GM12892 (cell line): ENCODE measurements at places on chromosomes 12 and 14.

- DNase-seq = no peak
Measured at GRCh38 chr12:9134981-9135628, 19.4 kb upstream of the A2M start.

- DNase-seq = no peak
Measured at GRCh38 chr12:1862973-1863372, 42.6 kb downstream of the LRTM2 start.

DNA sequence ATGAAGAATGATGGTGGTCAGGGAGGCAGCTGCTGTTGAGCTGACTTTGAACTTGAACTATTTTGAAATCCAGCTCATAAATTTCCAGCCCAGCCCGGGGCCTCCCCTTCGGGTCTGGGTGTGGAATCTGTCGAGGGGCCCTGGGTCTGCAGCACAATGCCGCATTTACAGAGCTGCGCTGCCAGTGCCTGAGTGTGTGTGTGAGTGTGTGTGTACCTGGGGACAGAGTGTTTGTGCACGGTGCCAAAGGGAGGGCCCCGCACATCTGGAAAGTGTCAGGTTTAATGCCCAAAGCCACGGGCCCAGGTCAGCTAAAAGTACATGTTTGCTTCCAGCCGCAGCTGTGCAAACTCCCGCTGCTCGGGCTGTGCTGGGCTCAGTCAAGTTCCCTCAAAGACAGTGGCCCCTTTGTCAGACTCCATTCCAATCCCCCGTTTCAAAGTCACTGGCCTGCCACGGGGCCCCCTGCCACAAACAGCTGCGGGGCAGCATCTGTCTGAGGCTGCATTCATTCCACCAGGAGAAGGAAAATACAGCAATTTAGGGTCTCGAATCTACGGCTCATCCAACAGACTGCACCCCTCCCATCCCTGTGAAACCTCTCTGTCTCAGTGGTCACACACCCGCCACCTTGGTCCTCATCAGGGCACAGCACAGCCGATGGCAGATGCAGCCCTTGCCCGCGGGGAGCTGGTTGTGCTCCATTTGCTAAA lies 16.3 kb upstream of the RFLNA start:
- no peak for DNase-seq

GRCh38 chr14:100374270-100374669 lies 51.1 kb downstream of the SLC25A47 start:
- DNase-seq = no peak

DNA sequence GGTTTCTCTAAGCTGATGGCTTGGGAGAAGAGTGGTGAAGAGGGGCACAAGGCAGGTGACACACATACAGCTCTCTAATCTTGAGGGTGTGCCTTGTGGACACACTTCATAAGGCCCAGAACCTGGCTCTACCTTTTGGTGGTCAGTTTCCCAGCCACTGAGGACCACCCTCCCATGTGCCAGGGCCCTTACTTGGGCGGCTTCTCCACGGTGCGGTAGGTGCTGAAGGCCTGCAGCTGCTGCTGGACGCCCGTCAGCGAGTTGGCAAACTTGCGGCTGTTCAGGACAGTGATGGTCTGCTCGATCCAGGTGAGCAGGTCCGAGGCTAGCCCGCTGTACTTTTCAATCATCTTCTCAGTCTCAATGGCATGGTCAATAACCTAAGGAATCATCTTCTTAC lies 80.2 kb downstream of the SPTB start:
- DNase-seq = no peak

GRCh38 chr14:38616959-38617358 lies 361.1 kb upstream of the CLEC14A start:
- DNase-seq = no peak

DNA sequence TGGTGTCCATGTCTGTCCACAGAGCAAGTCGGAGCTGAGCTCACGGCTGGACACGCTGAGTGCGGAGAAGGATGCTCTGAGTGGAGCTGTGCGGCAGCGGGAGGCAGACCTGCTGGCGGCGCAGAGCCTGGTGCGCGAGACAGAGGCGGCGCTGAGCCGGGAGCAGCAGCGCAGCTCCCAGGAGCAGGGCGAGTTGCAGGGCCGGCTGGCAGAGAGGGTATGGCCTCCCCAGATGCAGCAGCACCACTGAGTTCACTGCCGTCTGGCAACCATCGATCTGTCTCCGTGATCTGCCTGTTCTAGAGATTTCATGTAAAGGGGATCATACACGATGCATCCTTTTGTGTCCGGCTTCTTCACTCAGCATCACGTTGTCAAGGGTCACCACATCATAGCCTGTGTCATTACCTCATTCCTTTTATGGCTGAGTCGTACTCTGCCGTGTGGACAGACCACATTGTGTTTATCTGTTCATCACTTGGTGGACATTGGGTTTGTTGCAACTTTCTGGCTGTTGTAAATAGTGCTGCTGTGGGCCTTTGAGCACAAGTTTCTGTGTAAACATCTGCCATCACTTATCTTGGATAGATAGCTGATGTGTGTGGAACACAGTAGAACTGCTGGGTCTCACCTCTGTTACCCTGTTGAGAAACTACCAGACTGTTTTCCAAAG lies 21.9 kb downstream of the HIP1R start:
- DNase-seq = no peak

DNA sequence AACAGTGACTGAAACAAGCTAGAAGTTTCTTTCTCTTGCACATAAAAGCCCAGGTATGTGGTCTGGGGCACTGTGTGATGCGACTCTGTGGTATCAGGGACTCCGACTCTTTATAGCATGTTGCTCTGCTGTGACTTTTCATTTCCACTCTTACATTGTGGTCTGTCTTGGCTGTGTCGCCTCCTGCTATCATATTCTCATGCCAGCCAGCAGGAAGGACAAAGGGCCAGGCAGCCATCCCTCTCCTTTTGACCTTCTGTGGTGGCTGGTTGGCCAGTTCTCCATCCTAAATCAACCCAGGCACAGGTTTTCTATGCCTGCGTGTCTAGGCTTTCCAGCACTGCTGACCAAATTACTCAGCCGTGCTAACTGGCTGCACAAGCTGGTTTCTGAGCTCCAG lies 8.0 kb downstream of the ACAD10 start:
- no peak for DNase-seq

- DNase-seq = no peak
Measured at GRCh38 chr12:92582893-92583292, 119.9 kb upstream of the PLEKHG7 start.

DNA sequence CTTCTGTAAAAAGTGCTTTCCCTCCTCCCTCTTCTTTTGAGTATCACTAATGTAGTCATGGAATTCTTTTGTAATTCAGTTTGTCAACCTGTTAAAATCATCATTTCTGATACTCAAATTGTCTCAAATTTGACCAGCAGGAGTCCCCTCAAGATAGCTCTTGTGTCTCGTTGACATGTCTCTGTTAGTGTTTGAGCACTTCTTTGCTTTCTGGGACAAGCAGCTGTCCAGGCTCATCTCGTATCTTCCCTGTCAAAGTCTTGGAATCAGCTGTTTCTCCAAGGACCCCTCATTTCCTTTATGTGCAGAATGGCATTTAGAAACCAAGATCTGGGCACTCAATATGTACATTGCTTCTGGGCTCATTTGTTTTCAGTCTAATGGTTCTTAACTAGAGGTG lies 10.7 kb downstream of the CIPC start:
- no peak for DNase-seq

GRCh38 chr12:6295094-6295811 lies 15.2 kb upstream of the PLEKHG6 start:
- DNase-seq = no peak

DNA sequence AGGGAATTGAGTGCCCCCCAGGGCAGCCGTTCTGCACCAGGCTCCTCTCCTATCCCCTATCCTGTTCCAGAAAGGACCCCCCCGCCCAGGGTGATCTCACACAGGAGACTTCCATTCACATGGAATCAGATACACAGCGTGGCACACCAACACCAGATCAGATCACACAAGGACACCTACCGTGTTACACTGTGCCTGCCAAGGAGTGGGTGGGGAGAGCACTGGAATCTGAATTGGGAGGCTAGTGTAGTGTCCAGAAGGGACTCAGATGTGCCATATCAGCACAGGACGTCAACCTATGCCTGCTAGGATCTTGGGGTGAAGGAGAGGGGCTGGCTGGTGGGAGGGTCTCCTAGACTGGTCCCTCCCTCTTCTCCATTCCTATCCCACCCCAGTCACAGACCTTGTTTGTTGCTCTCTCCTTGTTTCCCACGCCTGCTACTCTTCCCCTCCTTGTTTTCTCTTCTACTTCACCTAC lies 2.3 kb downstream of the PTMS start:
- DNase-seq = no peak

DNA sequence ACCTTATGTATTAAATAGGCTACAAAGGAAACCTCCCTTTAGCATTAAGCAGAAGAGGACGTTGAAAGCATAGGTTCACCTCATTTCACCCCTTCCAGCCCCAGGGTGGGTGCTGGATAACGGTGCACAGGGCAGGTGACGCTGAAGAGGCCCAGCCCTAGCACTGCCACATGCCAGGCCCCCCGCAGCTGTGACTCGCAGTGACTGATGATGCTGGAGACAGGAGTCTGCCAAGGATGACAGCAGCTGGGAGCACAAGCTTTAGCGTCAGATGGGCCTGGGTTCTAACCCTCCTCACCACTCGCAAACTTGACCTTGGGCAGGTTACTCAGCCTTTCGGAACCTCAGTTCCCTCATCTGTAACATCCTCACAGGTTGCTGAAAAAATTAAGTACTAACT lies 76.7 kb downstream of the TBK1 start:
- no peak for DNase-seq

- no peak for DNase-seq
Measured at GRCh38 chr14:101276309-101277091, 284.8 kb upstream of the DIO3 start.

GRCh38 chr12:14278294-14278953 lies 87.1 kb upstream of the ATF7IP start:
- DNase-seq = no peak

DNA sequence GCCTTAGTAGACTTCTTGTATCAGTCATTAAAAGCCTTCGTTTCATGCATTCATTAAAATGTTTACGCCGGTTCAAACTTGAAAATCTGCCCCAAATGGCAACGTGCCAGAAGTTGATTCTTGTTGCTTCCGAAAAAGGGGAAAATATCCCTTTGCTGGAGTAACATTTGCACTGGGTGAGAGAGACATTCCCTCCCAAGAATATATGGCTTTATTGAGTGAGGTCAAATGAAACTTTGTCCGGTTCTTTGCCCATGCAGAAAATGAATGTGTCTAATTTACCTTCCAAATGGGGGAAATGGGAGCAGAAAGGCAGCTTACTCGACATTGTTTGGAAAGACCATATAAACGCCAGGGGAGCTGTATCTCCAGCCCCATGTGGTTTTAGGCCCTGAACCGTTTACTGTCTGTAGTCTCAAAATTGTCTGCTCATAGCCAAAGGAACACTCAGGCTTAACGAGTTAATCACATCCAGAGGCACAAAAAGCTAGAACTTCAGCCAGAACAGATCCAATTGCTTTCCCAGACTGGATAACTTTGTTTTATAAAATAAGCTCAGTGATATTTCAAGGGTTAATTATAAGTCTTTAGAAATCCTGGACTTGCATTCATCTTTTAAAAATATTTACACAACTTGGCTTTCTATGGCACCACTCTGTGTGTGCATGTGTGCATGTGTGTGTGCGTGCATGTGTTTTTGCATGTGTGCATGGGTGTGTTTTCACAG lies 2.9 kb upstream of the EMP1 start:
- DNase-seq = no peak

DNA sequence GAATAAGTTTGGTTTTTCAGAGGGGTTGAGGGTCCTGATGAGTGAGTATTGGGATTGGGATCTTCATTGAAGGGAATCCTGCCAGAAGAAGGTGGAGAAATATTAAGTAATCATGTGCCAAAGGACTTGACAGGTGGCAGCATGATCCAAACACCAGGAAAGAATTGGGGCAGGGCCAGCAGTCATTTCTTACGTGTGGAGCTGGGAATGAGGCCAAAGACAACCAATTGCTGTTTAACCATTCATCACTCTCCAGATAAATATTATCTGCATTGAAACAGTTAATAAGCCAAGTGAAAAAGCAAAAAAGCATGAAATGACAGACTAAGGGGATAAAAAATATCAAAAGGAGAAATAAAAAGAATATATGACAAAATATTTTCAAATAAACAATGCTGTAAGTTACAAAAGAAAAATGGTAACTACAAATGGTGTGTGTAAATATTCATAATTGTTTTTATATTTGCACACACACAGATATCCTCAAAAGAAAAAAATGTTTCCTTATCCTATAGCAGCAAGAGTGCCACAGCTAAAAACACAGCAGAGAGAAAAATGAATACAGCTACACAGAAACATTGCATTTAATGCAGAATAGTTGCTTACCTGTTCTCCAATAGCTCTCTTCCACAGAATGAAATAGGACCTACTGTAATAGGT lies 26.2 kb downstream of the C2CD5 start:
- DNase-seq = no peak

- DNase-seq = peak; percentile 36
Measured at GRCh38 chr12:55996201-55996714, 818 bp upstream of the SUOX start.

DNA sequence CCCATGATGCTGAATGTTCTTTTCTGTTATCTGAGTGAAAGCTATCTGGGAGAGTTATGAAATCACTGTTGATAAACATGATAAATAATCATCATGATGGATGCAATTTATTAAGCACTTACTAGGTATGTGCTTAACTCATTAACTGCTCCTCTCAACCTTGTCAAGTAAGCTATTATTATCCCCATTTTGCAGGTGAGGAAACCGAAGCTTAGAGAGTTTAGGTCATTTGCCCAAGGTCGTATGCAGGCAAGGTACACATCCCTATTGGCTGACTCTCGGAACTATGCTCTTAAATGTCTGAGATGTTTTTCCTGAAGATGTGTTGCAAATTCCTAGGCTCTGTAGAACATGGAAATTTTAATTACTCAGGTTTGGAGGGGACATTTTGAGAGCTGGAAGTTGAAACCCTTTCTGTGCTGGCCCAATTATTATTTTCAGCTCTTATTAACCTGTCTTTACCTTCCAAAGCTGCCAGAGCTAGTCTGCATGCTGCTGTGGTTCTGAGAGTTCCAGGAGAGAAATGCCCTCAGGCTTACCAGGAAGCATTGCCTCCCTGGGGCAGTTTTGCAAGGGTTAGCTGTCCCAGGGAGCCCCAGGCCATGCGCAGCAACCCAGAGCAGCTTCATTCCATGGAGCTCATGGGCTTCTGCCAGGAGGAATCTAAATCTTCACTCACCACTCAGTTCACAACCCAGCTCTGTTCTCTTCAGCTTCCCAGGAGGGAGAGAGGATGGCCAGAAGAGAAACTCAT lies 55.6 kb upstream of the OAS1 start:
- no peak for DNase-seq

- DNase-seq = peak; percentile 5
Measured at GRCh38 chr14:101122237-101123141, 219.0 kb upstream of the RTL1 start.

- no peak for DNase-seq
Measured at GRCh38 chr14:64970776-64971477, 1.2 kb downstream of the RAB15 start.

DNA sequence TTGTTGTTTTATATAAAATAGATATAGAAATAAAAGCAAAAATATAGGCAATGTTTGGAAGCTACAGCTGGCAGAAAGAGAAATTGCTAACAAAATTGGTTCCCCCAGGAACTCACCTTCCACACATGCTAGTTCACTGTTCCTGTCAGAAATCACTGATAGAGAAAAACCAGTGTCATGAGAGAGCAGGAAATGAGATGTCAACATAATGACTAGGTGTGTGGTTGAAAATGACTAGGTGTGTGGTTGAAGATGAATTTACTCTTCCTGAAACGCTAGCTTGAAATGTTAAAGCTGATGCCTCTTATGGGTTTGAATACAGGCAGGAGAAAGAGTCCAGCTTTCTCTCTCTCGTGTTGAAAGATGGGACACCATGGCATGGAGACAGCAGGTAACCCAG lies 216.3 kb downstream of the C12orf42 start:
- peak; percentile 14 for DNase-seq

- no peak for DNase-seq
Measured at GRCh38 chr12:55051197-55051947, 31.6 kb downstream of the NEUROD4 start.
